ENCODE measurements at places on chromosomes 2 and 18.
A peak's percentile ranks its signal among the peaks of the same experiment; 100 is the strongest.

- no peak for DNase-seq
Observed at GRCh38 chr18:76042511-76042910, 452.5 kb downstream of the ZNF516 start.

GRCh38 chr2:170147576-170147975 is 30.4 kb upstream of the MYO3B start:
- DNase-seq, result no peak

DNA sequence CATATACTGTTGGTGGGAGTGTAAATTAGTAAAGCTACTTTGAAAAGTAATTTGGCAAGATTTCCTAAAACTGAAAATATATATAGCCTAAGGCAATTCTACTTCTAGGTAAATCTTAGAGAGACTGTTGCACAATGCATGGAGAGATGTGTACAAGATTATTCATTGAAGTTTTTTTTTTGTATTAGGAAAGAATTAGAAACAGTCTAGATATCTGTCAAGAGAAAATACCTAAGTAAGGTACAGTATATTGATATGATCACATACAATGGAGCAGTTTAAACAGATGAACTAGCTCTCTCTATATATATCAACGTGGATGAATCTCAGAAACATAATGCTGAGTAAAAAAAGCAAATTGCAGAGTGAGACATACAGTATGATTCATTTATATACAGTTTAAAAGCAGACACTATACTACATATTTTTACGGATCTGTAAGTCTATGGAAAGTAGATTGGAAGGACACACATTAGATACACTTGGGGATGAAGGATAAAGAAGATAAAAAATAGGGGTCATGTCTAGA is 59.3 kb upstream of the ACVR1 start:
- DNase-seq, result no peak

DNA sequence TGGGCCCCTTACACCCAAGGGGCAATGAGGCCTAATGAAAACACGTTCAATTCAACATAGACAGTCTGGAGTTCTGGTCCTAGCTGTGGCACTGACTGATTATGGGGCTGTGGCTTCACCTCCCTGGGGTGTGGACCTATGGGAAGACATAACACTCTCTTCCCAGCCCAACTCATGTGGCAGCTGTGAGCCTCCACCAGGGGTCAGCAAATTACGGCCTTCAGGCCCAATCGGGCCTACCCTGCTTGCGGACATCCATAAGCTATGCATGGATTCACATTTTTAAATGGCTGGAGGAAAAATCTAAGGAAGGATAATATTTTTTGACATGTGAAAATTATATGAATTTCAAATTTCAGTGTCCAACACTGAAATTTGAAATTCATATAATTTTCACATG is 101.3 kb downstream of the LOXHD1 start:
- DNase-seq, result peak; percentile 70

DNA sequence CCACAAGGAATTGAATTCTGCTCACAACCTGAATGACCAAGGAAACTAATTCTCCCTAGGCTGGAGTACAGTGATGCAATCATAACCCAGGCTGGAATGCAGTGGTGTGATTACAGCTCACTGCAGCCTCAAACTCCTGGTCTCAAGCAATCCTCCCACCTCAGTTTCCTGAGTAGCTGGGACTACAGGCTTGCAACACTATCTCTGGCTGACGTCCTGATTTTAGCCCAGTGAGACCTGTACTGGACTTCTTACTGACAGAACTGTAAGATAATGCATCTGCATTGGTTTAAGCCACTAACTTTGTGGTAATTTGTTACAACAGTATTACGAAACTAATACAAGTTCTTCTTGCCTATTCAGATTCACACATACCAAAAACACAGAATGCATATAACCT is 9.5 kb upstream of the KDSR start:
- peak; percentile 65 for DNase-seq
